Activated CD4-positive, alpha-beta T cell treated with anti-CD3 and anti-CD28 coated beads for 36 hours (primary cell): ENCODE measurements at places on chromosomes 5 and 9. TPM values are rescaled to one million over a fixed set of nuclear protein-coding genes. Genes with fewer than 3 reads are reported as not detected.

Gene DAB2IP
- total RNA-seq, result 0.02 TPM

Gene SURF6
- 22.4 TPM for total RNA-seq

Gene DDX4
- total RNA-seq, result not detected

Gene IL11RA
- 21.3 TPM for total RNA-seq

Gene CCNJL
- total RNA-seq, result not detected

Gene NIPAL4
- total RNA-seq, result 3.5 TPM

Gene TAF11L9
- not detected for total RNA-seq

Gene CD14
- 0.43 TPM for total RNA-seq

Gene OTP
- total RNA-seq, result not detected

Gene ACSL6
- 3.1 TPM for total RNA-seq

Gene SPAG8
- total RNA-seq, result 1.7 TPM

Gene RGMB
- total RNA-seq, result 2.8 TPM

Gene SKIC3
- 75.8 TPM for total RNA-seq

Gene SEMA5A
- 0.04 TPM for total RNA-seq

Gene TAS2R1
- not detected for total RNA-seq

Gene FBXW5
- total RNA-seq, result 54.4 TPM

Gene ECSCR
- total RNA-seq, result 2.6 TPM

Gene RAB24
- 21.0 TPM for total RNA-seq

Gene ZDHHC21
- 5.1 TPM for total RNA-seq

Gene SARDH
- total RNA-seq, result 7.8 TPM

Gene LCNL1
- total RNA-seq, result not detected

Gene TXNDC8
- not detected for total RNA-seq

Gene CTNND2
- total RNA-seq, result not detected

Gene IRX2
- total RNA-seq, result not detected

Gene NAA35
- 24.9 TPM for total RNA-seq

Gene PLAC8L1
- 0.30 TPM for total RNA-seq

Gene IFNK
- total RNA-seq, result not detected

Gene GRXCR2
- total RNA-seq, result not detected

Gene ELOVL7
- 0.85 TPM for total RNA-seq

Gene DNLZ
- 12.8 TPM for total RNA-seq

Gene CCDC152
- total RNA-seq, result 13.2 TPM

Gene CLIC3
- not detected for total RNA-seq

Gene ANKRD34B
- total RNA-seq, result 0.07 TPM

Gene TOPORS
- 14.4 TPM for total RNA-seq

Gene FAM151B
- 0.75 TPM for total RNA-seq

Gene SLC46A2
- not detected for total RNA-seq

Gene SPATA31C1
- not detected for total RNA-seq

Gene RAB3C
- total RNA-seq, result not detected

Gene CDC20B
- total RNA-seq, result not detected

Gene CRHBP
- 0.23 TPM for total RNA-seq

Gene CTXN3
- total RNA-seq, result not detected

Gene AGPAT2
- total RNA-seq, result 9.0 TPM

Gene FAM169A
- total RNA-seq, result 6.1 TPM

Gene RNF183
- total RNA-seq, result 0.64 TPM

Gene PTPRD
- not detected for total RNA-seq

Gene LECT2
- total RNA-seq, result not detected

Gene SLC6A19
- total RNA-seq, result not detected

Gene ZNF484
- total RNA-seq, result 9.8 TPM

Gene SPACA9
- total RNA-seq, result 2.7 TPM

Gene AFAP1L1
- total RNA-seq, result 0.18 TPM

Gene IL4
- total RNA-seq, result 0.32 TPM

Gene ZNF354B
- total RNA-seq, result 10.8 TPM

Gene OR1J2
- total RNA-seq, result not detected

Gene SMIM32
- total RNA-seq, result not detected
